Esophagus mucosa (tissue), 1 donor: ENCODE measurements at places on chromosomes 7 and 10. TPM values are rescaled to one million over a fixed set of nuclear protein-coding genes. Genes with fewer than 3 reads are reported as not detected.

DNA sequence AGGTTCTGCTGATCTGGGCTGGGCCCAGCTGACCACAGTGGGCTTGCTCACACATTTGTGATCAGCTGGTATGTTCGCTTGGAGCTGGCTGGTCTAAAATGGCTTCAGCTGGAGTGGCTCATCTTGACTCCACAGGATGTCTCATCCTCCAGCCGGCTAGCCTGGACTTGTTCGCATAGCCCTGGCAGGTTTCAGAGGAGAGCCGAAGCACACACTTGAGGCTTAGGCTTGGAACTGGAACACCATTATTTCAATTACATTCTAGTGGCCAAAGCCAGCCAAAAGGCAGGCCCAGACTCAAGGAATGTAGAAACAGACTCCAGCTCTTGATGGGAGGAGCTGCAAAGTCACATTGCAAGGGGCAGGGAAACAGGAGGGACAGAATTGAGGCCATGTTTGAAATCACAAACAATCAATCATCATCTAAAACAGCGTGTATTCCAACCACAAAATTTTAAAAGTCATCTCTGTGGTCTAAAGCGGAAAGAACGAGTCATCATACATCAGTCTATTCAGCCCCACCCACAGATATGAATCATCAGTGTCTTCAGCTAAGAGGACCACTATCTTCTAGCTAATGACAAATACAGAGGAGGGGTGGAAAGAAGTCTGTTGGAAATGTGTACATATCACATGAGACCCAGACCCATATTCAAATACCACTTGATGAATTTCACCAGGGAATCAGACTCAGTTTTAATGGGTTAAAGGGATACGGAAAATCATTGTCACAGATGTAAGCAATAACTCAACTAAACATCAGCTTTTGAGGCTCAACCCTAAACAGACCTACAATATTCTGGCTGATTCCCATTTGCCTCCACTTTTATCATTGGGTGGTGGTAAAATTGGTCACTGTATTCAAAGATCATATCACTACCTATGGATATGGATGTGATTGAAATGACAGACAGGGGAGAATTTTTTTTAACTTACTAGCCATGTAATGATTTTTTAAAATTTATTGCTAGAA, 139.0 kb upstream of the MKLN1 start:
- ATAC-seq: peak; percentile 77

Gene MGAM2
- 0.20 TPM for total RNA-seq

GRCh38 chr10:12999849-13000248, 1.7 kb downstream of the CCDC3 start:
- ATAC-seq: no peak

Gene AKR1D1
- not detected for total RNA-seq

Gene SKIDA1
- 0.44 TPM for total RNA-seq

Gene TRIM24
- total RNA-seq: 9.2 TPM

- peak; percentile 14 for ATAC-seq
Observed at GRCh38 chr10:88064608-88065382, 201.4 kb downstream of the PTEN start.

DNA sequence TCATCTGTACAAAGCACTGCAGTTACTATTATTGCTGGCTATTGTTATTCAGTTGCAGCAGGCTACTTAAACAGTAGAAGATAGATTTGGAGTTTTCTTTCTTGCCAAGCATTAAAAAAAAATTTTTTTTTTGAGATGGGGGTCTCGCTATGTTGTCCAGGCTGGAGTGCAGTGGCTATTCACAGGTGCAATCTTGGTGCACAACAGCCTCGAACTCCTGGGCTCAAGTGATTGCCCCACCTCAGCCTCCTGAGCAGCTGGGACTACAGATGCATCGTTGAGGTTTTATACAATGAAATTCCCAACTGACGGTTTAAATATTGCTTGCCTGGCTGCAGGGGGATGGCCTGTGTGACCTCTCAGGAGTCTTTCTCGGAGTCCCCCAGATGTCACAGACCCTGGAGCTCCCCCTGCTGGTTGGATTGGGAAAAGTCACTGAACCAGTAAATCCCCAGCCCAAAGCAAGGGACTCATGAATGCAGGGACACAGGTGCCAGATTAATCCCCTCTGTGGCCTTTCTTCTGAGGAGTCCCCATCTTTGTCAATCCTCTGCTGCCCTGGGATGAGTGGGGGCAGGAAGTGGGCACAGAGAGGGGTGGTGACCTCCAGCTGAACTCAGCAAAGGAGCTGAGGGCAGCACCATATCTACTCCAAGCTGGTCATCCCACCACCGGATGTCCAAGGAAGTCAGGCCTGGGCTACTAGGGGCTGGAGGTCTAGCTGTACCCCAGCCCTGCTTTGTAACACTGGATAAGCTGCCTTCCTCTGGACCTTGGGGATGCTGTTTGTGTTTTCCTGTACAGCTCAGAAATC, 149.6 kb downstream of the C10orf105 start:
- ATAC-seq: peak; percentile 41

Gene LIPJ
- 0.12 TPM for total RNA-seq

DNA sequence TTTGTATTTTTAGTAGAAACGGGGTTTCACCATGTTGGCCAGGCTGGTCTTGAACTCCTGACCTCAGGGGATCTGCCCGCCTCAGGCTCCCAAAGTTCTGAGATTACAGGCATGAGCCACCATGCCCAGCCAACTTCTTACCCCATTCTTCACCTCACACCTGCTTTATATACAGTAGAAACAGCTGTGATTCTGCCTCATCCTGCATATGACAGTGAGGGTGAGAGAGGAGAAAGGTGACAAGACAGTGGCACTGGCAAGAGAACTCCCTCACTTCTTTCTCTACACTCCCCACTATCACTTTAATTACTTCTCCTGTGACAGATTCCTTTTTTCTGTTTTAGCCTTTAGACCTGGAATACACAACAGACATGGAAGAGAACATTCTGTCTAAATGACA, 61.8 kb upstream of the CAPZA2 start:
- no peak for ATAC-seq

DNA sequence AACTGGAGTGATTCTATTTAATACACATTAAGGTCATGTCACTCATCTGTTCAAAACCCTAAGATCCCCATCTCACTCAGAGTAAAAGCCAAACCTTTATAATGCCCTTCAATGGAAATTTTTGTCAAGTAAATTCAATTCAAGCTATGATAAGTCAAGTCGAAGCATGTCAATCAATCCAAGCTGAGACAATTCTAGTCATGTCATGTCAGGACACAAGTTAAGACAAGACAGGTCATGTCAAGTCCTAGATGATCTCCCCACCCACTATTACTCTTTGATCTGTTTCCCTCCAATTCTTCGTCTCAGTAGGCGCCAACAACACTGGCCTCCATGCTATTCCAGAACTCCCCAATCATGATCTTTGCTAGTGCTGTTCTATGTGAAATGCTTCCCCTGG, 141.4 kb downstream of the MAGI2 start:
- ATAC-seq: no peak

Gene RFC2
- 29.1 TPM for total RNA-seq

Gene GPC2
- total RNA-seq: 0.20 TPM

Gene HOXA11
- total RNA-seq: not detected

Gene VGF
- not detected for total RNA-seq

DNA sequence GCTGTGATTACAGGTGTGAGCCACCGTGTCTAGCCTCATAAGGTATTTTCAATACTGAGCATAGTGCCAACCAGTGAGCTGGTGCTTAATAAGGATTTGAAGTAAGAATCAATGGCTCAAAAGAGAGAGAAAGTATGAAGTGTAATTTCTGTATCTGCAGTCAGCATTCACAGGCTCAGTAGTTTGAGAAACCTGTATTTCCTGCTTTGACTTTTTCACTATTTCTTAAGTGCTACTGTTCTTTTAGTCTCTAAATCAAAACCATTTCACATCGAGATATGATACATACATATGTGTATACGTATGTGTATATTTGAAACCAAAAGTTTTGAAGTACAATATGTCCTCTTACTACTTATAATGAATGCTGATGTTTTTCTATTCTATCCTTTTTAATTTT, 189.9 kb downstream of the PPP1R9A start:
- ATAC-seq: no peak

Gene TMEM176A
- total RNA-seq: 2.6 TPM

DNA sequence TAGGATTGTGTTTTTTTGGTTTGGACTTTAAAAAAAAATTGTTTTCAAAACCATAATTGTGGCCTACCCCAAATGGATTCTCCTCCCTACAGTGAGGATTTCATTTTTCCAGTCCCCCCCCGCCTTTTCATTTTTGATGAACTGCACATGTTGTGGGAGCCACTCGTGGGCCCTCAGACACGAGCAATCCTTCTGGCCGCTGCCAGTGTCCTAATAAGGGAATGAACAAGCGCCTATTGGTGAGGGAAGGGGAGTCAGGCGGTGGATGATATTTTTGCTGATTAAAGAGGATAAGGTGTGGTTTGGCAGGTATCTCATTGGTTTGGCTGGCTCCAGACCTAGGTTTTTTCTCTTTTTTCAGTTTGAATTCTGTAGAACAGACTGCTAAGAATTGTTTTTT, 78.7 kb upstream of the AGBL3 start:
- ATAC-seq: no peak

Gene VPS26A
- 42.2 TPM for total RNA-seq

GRCh38 chr10:95415621-95416031, 124.8 kb upstream of the PDLIM1 start:
- ATAC-seq: no peak

- ATAC-seq: peak; percentile 93
Observed at GRCh38 chr7:17773289-17773626, 167.0 kb downstream of the SNX13 start.

GRCh38 chr10:32744321-32744720, 213.7 kb downstream of the ITGB1 start:
- no peak for ATAC-seq

Gene CTTNBP2
- 16.9 TPM for total RNA-seq
